ENCODE measurements at places on chromosomes 13 and 19. TPM values are rescaled to one million over a fixed set of nuclear protein-coding genes. Genes with fewer than 3 reads are reported as not detected.

Gene CYP2F1
- not detected for total RNA-seq

Gene PSG6
- not detected for total RNA-seq

Gene DGKH
- total RNA-seq = 4.8 TPM

Gene TGFBR3L
- 8.2 TPM for total RNA-seq

Gene ZNF493
- 12.0 TPM for total RNA-seq

Gene ZNF439
- 4.8 TPM for total RNA-seq

Gene FUT3
- total RNA-seq = not detected

Gene LGI4
- 8.4 TPM for total RNA-seq

Gene ZSCAN4
- total RNA-seq = not detected

Gene SLITRK1
- not detected for total RNA-seq

Gene PRSS57
- not detected for total RNA-seq

Gene RNF17
- total RNA-seq = not detected

Gene PRR19
- total RNA-seq = not detected

Gene FAM83E
- total RNA-seq = not detected

Gene NLRP5
- not detected for total RNA-seq

Gene ZNF284
- total RNA-seq = 1.9 TPM

Gene TNNI3
- 7,701 TPM for total RNA-seq

Gene IGSF23
- not detected for total RNA-seq

Gene ALDH16A1
- 9.6 TPM for total RNA-seq

Gene OR2Z1
- total RNA-seq = not detected

Gene CEACAM16
- not detected for total RNA-seq

Gene C19orf73
- total RNA-seq = 1.6 TPM

Gene ZNF730
- 0.22 TPM for total RNA-seq

Gene NTF4
- not detected for total RNA-seq

Gene KL
- total RNA-seq = 1.2 TPM

Gene AMER2
- not detected for total RNA-seq

Gene LGALS16
- total RNA-seq = not detected

Gene ADGRE2
- total RNA-seq = 0.63 TPM

Gene CGB3
- not detected for total RNA-seq

Gene MYH14
- total RNA-seq = 115 TPM

Gene ATP1A3
- total RNA-seq = 375 TPM

Gene OLFM2
- 1.7 TPM for total RNA-seq

Gene ARMC6
- 15.0 TPM for total RNA-seq

Gene FXYD3
- total RNA-seq = 1.1 TPM

Gene VN1R4
- total RNA-seq = not detected

Gene KIR2DL3
- total RNA-seq = not detected

Gene CEBPA
- 1.7 TPM for total RNA-seq

Gene KLK4
- not detected for total RNA-seq

Gene CRX
- total RNA-seq = not detected

Gene SHANK1
- 0.25 TPM for total RNA-seq

Gene CLEC4G
- 0.71 TPM for total RNA-seq

Gene LRG1
- total RNA-seq = 0.41 TPM

Gene CACNA1A
- total RNA-seq = 0.44 TPM

Gene TMEM147
- 84.3 TPM for total RNA-seq

Gene CLIP3
- total RNA-seq = 5.4 TPM

Gene CYP4F2
- total RNA-seq = not detected

Gene C5AR1
- total RNA-seq = 3.9 TPM

Gene FUT1
- 1.8 TPM for total RNA-seq

Gene WASF3
- 12.6 TPM for total RNA-seq

Gene DIAPH3
- total RNA-seq = 0.25 TPM

Gene PABPC3
- total RNA-seq = 0.05 TPM

Gene UBE2L5
- total RNA-seq = not detected

All from left ventricle myocardium inferior (tissue), 1 donor.